ENCODE measurements at places on chromosomes 2 and 18. TPM values are rescaled to one million over a fixed set of nuclear protein-coding genes. Genes with fewer than 3 reads are reported as not detected.

Gene IL36A
- not detected for total RNA-seq

Gene CDKL4
- total RNA-seq: 0.78 TPM

Gene ANKRD36B
- 22.1 TPM for total RNA-seq

Gene FAM228A
- not detected for total RNA-seq

Gene RGPD3
- 0.24 TPM for total RNA-seq

Gene STPG4
- total RNA-seq: 0.43 TPM

Gene PSD4
- 68.4 TPM for total RNA-seq

Gene AQP12B
- 0.85 TPM for total RNA-seq

Gene TMEM150A
- total RNA-seq: 10.8 TPM

Gene NEURL3
- total RNA-seq: 3.3 TPM

Gene MOGAT1
- total RNA-seq: not detected

Gene TMEM18
- 19.8 TPM for total RNA-seq

Gene LYPD6
- 3.5 TPM for total RNA-seq

Gene FBXO41
- total RNA-seq: 2.1 TPM

Gene GDF7
- 0.25 TPM for total RNA-seq

Gene ABCG5
- total RNA-seq: 0.09 TPM

Gene CNGA3
- 1.3 TPM for total RNA-seq

Gene B3GNT7
- 461 TPM for total RNA-seq

Gene CCDC142
- 23.9 TPM for total RNA-seq

GRCh38 chr2:37039580-37039979 is 44.6 kb downstream of the HEATR5B start:
- DNase-seq: no peak

DNA sequence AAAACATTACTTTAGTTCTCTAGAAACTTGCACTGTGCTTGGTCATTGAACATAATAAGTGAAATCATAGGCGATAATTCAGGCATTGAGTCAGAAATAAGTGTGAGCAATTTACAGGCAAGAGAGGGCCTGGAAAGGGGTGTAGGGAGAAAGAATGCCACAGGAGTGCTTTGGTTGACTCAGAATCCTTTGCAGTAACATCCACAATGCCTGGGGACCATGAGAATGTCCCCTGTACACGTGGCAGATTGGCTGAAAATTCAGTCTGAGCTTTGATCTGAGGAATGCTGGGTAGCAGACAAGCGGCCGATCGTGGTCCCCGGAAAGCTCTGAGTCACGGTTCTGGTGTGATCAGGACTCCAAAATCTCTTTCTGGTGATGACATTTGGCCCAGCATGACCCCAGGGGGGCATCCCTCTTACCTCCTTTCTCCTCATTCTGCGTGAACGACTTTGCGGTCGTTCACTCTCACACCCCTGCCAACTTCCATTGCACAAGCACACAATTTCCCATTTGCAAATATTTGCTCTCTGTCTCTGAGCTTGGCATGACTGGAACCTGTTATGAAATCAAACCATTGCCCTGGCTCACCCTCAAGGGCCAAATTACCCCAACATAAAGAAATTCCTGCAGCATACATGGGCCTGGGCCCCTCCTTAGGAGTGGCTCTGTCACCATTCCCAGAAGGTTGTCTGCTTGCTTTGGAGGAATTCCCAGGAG is 305.0 kb upstream of the EPAS1 start:
- DNase-seq: peak; percentile 66

DNA sequence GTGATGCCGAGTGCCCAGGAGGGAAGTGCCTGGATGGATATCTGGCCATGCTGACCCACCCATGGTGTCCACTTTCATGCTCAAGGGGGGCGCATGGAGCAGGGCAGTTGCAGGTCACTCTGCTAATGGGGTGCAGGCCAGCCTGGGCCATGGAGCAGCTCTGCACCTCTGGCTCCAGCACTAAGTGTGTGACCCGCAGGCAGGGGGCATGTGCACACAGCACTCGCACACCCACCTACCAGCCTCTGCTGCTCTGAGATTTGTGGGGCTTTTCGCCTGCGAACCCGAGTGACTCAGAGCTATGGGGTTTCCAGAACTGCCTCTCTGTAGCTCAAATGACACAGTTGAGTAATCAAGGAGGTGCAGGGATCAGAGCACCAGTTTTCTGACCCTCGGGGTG is 66.2 kb downstream of the CYP26B1 start:
- no peak for DNase-seq

DNA sequence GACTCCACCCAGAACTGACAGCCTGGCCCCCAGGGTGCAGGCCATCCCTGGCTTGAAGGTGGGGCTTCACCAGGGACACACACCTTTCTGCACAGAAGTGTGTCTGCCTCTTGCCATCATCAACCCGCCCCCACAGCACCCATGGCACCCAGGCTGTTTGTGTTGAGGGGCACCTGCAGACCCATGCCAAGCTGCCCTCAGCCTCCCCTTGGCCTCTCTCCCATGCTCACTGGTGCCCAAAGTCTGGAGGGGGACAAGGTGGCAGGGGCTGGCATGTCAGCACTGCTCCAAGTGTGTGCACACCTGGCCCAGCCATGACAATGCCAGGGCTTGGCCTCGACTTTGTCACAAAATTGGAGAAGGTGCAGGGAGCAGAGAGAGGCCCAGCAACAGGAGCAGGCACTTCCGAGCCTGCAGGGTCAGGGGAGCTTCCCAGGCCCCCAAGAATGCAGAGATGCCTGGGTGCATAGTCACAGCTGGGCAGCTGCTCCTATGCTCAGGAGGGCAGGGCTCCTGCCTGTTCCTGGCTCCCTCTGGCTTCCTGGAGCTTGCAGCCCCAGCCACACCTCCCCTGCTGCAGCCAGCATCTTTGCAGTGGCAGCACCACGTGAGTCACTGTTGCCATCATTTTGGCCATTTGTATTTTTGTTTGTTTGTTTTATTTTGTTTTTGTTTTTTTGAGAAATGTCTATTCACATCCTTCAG is 280.6 kb upstream of the UBE2E3 start:
- DNase-seq: no peak

- no peak for DNase-seq
Observed at GRCh38 chr2:231187736-231188505, 10.5 kb upstream of the ARMC9 start.

- no peak for DNase-seq
Observed at GRCh38 chr2:198706476-198707082, 751.2 kb downstream of the SATB2 start.

DNA sequence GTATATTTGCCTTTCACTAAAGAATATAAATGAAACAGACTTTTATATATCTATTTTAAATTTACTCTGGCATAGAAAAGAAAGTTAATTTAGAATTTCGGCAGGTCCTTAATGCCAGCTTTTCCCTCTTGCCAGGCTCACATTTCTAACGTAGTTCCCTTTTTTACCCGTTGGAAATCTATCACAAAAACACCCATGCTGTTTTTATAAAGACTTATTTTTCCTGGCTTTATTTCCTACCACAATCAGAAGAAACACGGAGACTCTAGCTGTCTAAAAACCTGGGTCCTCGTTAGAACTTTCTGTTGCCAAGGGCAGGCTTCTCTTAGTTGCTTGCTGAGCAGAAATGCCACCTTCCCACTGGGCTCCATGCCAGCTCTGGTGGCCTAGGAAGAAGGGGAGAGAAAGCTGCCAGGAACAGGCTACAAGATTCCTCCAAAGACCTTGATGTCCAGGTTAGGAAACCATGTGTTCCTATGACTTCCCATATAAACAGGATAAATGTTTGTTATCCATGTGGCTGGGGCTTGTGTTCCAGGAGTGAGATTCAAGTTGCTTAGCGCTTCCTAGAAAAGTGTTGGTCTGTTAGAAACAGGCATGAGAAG is 17.8 kb upstream of the TMEM18 start:
- no peak for DNase-seq

DNA sequence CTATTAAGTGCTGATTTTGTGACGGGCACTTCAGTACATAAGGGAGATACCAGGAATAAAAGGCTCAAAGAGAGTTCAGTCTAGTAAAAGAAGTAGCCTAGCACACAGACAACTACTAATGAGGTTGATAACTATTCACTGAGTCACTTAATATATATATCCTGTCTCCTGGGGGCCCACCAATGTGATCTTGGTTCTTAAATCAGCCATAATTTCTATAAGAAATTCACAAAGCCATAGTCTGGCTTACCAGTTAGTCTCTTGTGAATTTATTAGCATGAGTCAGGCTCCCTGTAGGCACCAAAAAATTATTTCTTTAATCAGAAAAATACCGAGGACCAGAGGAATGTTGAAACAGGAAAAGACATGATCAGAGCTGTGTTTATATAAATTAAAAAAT is 10.4 kb downstream of the KCNE4 start:
- DNase-seq: no peak

- no peak for DNase-seq
Observed at GRCh38 chr18:63040788-63041410, 278.7 kb downstream of the BCL2 start.

- no peak for DNase-seq
Observed at GRCh38 chr2:25514043-25514637, 159.2 kb downstream of the DTNB start.

GRCh38 chr2:24304098-24304497 is 56.2 kb downstream of the ITSN2 start:
- DNase-seq: peak; percentile 66

GRCh38 chr2:43424262-43425207 is 171.3 kb downstream of the THADA start:
- DNase-seq: no peak

DNA sequence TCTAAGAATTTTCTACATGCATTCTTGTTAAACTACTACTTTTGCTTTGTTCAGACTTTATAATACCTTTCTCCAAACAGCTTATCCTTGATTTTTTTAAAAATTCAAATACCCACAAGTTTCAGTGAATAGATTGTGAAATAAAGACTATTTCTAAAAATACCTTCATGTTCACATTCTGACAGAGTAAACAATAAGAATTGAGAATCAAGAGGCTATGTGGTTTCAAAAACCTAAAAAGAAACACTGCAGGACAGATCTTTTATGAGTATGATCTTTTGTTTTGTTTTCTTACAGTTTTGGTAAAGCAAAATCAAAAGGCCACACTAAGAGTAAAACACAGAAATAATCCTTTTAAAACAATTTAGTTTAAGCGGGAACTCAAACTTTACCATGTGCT is 21.2 kb downstream of the ALS2 start:
- no peak for DNase-seq

DNA sequence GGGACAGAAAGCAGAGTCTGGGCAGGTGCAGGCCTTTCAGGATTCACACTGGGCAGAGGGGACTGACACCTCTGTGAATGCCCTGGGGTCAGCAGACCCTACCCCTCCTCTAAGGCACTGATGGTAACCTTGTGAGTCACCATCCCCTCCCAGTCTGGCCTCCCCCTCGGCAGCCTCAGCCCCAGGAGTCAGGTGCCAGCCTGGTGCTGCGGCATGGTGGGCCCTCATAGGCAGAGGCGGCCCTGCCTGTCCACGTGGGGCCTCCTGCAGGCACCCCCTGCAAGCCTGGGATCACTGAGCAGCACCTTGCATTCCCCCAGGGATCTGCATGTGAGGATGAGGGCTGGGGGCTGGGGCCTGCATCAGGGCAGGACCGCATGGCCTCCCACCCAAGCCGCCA is 4.8 kb upstream of the GPR17 start:
- no peak for DNase-seq

GRCh38 chr2:101974663-101975062 is 17.1 kb upstream of the IL1R2 start:
- DNase-seq: no peak

DNA sequence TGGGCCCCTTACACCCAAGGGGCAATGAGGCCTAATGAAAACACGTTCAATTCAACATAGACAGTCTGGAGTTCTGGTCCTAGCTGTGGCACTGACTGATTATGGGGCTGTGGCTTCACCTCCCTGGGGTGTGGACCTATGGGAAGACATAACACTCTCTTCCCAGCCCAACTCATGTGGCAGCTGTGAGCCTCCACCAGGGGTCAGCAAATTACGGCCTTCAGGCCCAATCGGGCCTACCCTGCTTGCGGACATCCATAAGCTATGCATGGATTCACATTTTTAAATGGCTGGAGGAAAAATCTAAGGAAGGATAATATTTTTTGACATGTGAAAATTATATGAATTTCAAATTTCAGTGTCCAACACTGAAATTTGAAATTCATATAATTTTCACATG is 101.3 kb downstream of the LOXHD1 start:
- no peak for DNase-seq
